ENCODE measurements at places on chromosomes 11 and 22.

- no peak for DNase-seq
Measured at GRCh38 chr22:28222976-28223745, 304.1 kb upstream of the PITPNB start.

DNA sequence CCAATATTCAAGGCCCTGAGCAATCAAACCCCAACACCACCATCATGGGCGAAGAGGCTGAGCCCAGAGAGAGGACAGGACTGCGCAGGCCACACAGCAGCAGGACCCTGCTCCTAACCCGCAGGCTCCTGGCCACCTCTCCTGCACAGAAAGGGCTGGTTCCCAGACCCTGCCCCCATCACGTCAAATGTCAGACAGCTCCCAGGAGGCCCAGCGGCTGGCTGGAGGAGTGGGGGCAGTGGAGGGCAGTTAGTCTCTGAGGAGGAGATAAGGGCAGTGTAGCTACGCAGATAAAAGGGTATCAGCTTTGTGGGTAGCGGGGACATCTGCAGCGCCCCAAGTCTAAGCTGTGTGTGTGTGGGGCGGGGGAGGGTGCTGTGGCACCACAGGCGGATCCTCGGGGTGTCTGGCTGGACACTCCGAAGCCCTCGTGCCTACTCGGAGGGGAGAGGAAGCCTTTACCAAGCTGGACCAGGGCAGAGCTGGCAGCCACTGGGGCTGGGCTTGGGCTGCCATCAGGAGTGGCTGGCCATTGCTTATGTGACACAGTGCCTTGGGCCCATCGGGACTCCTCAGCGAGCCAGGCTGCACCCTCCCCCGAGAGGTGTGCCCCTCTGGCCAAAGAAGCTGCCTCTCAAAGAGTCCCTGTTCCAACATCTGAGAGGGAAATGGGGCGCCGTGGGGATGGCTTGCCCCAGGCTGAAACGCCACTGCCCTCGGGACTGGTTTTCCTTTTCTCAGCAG, 21.5 kb downstream of the FADS3 start:
- DNase-seq = no peak

- DNase-seq = no peak
Measured at GRCh38 chr22:41753984-41754383, 46.5 kb upstream of the CCDC134 start.

DNA sequence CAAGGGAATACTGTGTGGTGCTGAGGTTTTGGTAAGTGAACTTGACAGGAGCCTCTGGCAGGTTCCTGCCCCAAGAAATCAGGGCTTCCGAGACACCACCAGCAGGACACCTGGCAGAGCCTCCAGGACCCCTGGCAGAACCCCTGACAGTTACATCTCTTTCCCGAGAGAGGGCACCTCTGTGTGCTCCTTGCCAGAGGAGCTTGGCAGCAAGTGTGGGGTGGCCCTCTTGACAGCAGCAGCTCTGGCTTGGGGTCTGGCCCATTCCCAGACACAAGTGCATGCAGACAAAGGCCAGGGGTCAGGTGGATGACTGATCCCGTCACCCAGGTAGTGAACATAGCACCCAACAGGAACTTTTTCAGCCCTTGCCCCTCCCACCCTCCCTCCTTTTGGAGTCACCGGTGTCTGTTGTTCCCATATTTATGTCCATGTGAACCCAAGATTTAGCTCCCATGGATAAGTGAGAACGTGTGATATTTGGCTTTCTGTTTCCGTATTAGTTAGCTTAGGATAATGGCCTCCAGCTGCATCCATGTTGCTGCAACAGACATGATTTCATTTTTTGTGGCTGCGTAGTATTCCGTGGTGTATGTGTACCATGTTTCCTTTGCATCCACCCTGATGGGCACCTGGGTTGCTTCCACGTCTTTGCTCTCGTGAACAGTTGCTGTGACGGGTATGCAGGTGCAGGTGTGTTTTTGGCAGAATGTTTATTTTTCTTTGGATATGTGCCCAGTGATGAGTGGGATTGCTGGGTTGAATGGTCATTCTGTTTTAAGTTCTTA, 21.2 kb upstream of the OSBPL5 start:
- no peak for DNase-seq

GRCh38 chr11:22432291-22433093, 94.3 kb downstream of the SLC17A6 start:
- peak; percentile 15 for DNase-seq
